ENCODE measurements at places on chromosomes 5 and 9.

DNA sequence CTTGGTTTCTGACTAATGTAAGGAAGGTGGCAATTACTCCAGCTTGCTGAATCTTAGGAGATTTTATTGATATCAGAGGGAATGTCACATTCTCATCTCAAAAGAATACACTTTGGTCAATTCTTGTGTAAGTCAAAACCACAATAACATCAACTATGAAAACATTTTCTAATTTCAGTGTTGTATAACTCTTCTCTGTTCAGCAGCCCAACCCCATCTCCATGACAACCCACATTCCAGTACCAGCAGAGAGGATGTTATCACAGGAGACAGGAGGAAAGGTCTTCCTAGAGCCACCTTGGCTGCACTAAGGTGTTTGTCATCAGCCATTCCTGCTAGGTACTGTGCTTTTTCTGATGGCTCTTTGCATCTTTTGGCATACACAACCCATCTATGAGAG is 529.1 kb upstream of the BRINP1 start:
- DNase-seq, result no peak

DNA sequence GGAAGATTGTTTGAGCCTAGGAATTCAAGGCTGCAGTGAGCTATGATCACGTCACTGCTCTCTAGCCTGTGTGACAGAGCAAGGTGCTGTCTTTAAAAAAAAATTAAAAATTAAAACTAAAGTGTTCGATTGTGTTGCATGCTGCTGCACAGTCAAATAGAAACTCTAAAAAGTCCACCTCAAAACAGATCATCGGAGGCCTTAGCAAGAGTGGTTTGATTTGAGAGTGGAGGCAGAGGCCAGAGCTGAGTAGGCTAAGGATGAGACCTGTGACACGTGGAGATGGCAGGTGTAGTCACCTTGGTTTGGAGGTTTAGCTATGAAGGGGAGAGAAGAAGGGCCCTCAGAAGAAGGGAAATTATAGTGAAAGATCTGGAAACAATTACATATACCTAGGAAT is 2.8 kb upstream of the PTPDC1 start:
- no peak for DNase-seq

GRCh38 chr5:175682664-175683063 is 24.8 kb downstream of the HRH2 start:
- DNase-seq, result no peak

DNA sequence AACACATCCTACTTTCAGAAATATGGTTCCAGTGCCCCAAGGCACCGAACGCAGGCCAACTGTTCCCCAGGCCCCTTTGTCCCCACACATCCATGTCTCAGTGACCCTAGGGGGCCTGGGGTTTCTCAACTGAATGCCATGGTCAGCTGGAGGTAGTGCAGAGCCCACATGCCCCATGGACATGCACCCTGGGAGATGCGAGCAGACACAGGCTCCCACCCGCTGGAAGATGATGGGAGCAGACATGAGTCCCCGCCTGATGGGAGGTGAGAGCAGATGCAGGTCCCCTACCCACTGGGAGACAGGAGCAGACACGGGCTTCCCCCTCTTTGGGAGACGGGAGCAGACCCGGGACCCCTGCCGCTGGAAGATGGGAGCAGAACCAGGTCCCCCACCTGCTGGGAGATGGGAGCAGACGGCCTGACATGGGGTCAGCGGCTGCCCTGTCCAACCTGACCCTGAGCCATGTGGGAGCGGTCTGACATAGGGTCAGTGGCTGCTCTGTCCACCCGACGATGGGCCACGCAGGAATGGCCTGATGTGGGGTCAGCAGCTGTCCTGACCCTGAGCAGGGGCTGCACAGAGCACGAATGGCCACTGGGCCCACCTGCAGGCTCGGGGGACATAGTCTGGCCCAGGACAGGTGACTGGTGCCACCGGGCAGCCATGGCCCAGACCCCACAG is 18.4 kb downstream of the ZDHHC11B start:
- DNase-seq, result peak; percentile 1

DNA sequence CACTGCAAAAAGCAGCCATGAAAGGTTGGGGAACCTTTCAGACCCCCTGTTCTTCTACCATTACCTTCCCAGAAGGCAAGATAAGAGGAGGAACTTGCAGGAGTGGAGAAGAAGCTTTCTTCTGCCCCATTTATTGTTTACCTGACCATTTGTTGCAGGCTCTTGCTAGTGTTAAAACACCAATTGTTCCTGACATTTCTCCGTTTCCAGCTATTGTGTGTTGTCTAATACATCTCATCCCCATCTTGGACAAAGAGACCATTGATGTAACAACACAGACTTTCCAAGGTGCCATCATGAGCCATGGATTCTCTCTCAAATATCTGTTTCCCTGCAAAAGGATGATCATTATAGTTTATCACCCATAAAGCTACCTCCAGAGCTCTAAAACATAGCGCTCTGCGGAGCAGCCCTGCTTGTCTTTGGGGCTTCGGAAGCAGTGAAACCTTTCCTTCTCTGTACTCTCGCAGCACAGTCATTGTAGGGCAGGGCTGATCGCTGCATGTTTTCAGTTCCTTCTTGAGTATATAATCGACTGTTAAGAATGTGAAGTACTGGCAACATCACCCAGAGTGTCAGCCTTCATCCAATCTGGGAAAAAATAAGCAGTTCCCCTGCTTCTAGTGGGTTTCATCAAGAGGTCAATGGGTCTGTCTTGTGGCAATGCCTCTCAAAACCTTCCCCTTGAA is 680.0 kb downstream of the SEMA5A start:
- DNase-seq, result no peak

- peak; percentile 47 for DNase-seq
Observed at GRCh38 chr9:127347831-127348776, 48.9 kb upstream of the SLC2A8 start.

- no peak for DNase-seq
Observed at GRCh38 chr9:113648048-113648447, 184.5 kb downstream of the RGS3 start.

All from small intestine (tissue), 16 donors.